ENCODE measurements at places on chromosomes 6 and 20.

GRCh38 chr6:131061041-131061750, 1.8 kb downstream of the EPB41L2 start:
- DNase-seq, result no peak
- H3K27ac ChIP-seq, result peak overlapping the region; percentile 4
- peak overlapping the region; percentile 98 for H3K4me3 ChIP-seq
- no peaks in the 10 kb centered on the region for H3K36me3 ChIP-seq

- DNase-seq, result no peak
- peaks cover 14% of the 10 kb centered on the region for H3K4me1 ChIP-seq
- no peak overlapping the region for H3K4me3 ChIP-seq
- no peak overlapping the region for H3K27ac ChIP-seq
- no peaks in the 10 kb centered on the region for H3K36me3 ChIP-seq
Observed at GRCh38 chr20:16283978-16284377, 289.3 kb downstream of the KIF16B start.

DNA sequence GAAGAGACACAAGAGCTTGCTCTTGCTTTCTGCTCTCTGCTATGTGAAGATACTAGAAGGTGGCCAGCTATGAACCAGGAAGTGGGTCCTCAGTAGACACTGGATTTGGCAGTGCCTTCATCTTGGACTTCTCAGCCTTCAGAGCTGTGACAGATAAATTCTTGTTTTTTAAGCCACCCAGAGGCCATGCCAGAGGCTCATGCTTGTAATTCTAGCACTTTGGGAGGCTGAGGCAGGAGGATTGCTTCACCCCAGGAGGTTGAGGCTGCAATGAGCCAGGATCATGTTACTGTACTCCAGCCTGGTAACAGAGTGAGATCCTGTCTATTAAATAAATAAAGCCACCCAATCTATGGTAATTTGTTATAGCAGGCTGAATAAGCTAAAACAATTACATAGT, 185.5 kb upstream of the SALL4 start:
- H3K36me3 ChIP-seq, result no peaks in the 10 kb centered on the region
- no peak overlapping the region for H3K27ac ChIP-seq
- no peaks in the 10 kb centered on the region for H3K4me1 ChIP-seq
- H3K4me3 ChIP-seq, result no peak overlapping the region
- H3K27me3 ChIP-seq, result no peaks in the 10 kb centered on the region

DNA sequence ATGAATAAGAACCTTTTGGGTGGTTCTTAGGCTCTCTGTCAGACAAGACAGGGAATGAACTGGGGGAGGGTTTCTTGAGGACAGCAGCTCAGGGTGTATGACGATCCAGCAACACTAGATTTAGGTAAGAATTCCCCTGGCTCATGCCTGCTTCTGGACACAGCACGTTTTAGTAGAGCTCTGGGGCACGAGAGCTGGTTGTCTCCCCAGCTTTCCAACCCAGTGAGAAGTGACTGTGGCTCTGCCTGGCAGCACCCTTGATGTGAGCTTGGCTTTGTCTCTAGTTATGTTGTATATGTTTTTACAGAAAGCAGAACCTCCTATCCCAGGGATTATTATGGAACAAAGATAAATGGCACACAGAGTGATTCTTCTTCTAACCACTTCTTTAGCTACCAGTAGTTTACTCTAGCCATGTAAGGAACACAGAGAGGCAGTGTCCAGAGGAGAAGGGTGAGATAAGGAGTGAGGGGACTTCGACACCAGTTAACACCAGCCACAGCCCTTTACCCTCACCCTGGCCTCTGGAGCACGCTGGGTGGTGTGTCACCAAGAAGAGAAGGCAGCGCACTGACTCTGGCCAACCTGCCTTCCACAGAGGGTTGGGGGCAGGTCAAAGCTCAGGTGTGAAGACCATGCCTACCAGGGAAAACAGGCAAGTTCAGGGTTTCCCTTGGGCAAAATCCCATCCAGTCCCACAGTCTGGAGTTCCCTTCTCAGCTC, 3.9 kb downstream of the APOBEC2 start:
- H3K4me3 ChIP-seq, result no peak overlapping the region
- no peak for DNase-seq
- no peaks in the 10 kb centered on the region for H3K4me1 ChIP-seq
- no peak overlapping the region for H3K27ac ChIP-seq
- H3K36me3 ChIP-seq, result no peaks in the 10 kb centered on the region

- no peak for DNase-seq
- H3K36me3 ChIP-seq, result no peaks in the 10 kb centered on the region
- H3K27me3 ChIP-seq, result no peaks in the 10 kb centered on the region
- H3K4me1 ChIP-seq, result no peaks in the 10 kb centered on the region
- no peak overlapping the region for H3K4me3 ChIP-seq
Observed at GRCh38 chr20:19098806-19099578, 113.5 kb upstream of the SLC24A3 start.

GRCh38 chr20:52303281-52303950, 111.8 kb upstream of the ZFP64 start:
- no peaks in the 10 kb centered on the region for H3K27me3 ChIP-seq
- H3K27ac ChIP-seq, result no peak overlapping the region
- no peak for DNase-seq
- H3K36me3 ChIP-seq, result no peaks in the 10 kb centered on the region

- H3K36me3 ChIP-seq, result no peaks in the 10 kb centered on the region
- no peak for DNase-seq
- no peaks in the 10 kb centered on the region for H3K27me3 ChIP-seq
- no peak overlapping the region for H3K4me3 ChIP-seq
Observed at GRCh38 chr6:133855991-133856370, 32.9 kb upstream of the TCF21 start.

DNA sequence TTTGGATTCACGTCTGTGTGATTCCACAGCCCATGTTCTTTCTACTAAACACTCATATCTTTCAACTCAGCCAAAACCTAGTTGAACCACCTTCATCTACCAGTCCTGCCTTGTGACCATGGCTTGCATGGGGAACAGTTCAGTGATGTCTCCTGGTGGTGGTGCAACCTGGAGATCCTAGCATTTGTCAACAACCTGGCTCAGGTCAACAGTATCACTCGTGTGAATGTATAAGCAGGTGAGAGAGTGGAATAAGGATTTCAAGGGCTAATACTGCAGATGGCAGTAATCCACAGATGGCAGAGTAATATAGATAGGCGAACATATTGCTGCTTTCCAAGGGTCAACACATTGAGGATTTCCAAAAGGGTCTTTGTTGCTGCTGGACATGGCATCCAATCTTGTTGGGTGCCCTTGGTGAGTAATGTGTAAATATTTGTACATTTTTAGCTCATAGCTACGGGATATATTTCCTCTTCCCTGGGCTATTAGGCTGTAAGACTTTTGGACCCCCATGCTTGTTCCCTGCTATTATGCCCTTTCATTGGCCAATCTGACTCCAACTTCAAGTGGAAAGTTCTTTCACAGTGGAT, 13.4 kb downstream of the PBOV1 start:
- H3K27ac ChIP-seq, result no peak overlapping the region
- H3K4me3 ChIP-seq, result no peak overlapping the region
- H3K36me3 ChIP-seq, result no peaks in the 10 kb centered on the region
- H3K27me3 ChIP-seq, result no peaks in the 10 kb centered on the region
- H3K4me1 ChIP-seq, result no peaks in the 10 kb centered on the region

DNA sequence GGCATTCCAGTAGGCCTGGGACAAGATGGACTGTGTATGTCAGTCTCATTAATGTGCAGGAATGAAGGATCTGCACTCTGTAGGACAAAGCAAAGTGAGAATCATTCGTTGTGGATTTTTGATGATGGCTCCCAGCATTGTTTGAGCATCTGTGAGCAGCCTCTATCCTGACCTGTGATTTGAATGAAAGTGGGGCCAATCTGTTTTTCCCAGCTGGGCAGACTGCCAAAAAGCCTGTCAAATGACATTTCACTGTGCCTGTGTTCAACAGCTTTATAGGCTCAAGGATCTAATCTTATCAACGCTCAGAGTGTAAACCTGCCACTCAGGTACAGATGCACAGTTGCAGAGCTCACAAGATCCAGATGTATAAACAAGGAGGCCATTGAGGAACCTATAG, 86.7 kb upstream of the SYNDIG1 start:
- peaks cover 5% of the 10 kb centered on the region for H3K4me1 ChIP-seq
- H3K36me3 ChIP-seq, result no peaks in the 10 kb centered on the region
- no peak overlapping the region for H3K4me3 ChIP-seq
- DNase-seq, result no peak
- no peak overlapping the region for H3K27ac ChIP-seq
- no peaks in the 10 kb centered on the region for H3K27me3 ChIP-seq

DNA sequence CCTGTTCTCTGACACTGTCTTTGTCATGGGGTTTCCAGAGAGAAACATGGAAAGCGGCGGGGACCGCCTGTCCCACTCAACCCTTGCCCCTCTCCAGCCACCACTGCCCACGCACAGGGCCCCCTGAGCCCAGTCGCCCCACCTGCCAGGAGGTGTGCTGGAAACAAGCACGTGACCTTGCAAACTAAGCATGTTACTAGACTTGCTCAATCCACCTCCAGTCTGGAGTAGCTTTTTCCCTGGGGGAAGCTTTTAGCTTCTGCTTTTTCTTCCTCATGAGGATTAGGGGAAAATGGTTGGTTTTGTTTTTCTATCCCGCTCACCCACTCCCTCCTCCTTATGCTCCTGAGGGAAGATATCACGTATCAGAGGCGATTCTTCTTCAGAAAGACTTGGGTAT, 105.7 kb downstream of the PLEKHG1 start:
- no peaks in the 10 kb centered on the region for H3K27me3 ChIP-seq
- no peaks in the 10 kb centered on the region for H3K36me3 ChIP-seq
- H3K4me3 ChIP-seq, result no peak overlapping the region
- H3K4me1 ChIP-seq, result no peaks in the 10 kb centered on the region

DNA sequence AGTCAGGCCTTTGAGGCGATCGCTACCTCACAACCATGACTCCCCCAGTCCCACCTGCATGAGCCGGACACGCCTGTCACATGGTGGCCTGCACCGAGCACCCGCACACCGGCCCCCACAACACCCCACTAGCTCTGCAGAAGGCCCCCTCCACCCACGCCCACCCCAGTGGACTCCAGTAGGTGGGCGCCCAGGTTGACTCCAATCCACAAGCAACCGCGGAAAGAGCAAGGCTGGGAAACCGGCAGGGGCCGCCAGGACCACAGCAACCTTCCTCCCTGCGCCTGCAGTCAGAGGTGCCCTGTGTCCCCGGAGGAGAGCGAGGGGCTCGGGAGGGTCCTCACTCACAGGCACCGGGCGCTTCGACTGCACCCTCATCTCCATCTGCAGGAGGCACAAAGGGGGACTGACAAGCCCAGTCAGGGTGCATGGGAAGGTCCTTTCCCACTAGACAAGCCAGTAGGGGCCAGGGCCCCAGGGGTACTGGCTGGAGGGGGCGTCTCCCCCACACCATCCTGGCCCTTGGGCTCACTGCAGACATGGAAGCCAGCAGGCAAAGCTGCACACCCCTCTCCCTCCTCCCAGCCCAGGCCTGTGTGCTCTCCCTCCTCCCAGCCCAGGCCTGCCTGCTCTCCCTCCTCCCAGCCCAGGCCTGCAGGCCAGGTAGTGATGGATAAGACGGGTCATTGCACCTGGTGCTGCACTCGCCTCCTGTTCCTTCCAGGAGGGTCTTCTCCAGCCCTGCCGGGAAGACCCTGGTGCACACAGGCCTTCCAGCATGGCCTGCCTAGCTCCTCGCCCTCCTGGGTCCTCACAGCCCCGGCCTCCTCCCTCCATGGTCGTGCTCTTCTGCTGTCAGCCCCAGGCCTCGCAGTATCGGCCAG, 137.2 kb downstream of the DLL1 start:
- H3K36me3 ChIP-seq, result no peaks in the 10 kb centered on the region
- no peak for DNase-seq
- H3K27me3 ChIP-seq, result no peaks in the 10 kb centered on the region
- no peak overlapping the region for H3K27ac ChIP-seq
- no peak overlapping the region for H3K4me3 ChIP-seq

- H3K4me1 ChIP-seq, result peaks cover 16% of the 10 kb centered on the region
- H3K27ac ChIP-seq, result peak overlapping the region; percentile 8
- H3K36me3 ChIP-seq, result no peaks in the 10 kb centered on the region
- peak; percentile 74 for DNase-seq
- no peak overlapping the region for H3K4me3 ChIP-seq
Observed at GRCh38 chr6:39882531-39882899, 51.7 kb downstream of the MOCS1 start.

- H3K27ac ChIP-seq, result no peak overlapping the region
- H3K4me3 ChIP-seq, result no peak overlapping the region
- H3K4me1 ChIP-seq, result peaks cover 12% of the 10 kb centered on the region
Observed at GRCh38 chr6:56727097-56727850, 84.6 kb upstream of the DST start.

- no peaks in the 10 kb centered on the region for H3K36me3 ChIP-seq
- H3K27ac ChIP-seq, result no peak overlapping the region
- H3K4me3 ChIP-seq, result no peak overlapping the region
- no peak for DNase-seq
- no peaks in the 10 kb centered on the region for H3K4me1 ChIP-seq
Observed at GRCh38 chr6:27829453-27830211, 82.6 kb downstream of the OR2B2 start.

DNA sequence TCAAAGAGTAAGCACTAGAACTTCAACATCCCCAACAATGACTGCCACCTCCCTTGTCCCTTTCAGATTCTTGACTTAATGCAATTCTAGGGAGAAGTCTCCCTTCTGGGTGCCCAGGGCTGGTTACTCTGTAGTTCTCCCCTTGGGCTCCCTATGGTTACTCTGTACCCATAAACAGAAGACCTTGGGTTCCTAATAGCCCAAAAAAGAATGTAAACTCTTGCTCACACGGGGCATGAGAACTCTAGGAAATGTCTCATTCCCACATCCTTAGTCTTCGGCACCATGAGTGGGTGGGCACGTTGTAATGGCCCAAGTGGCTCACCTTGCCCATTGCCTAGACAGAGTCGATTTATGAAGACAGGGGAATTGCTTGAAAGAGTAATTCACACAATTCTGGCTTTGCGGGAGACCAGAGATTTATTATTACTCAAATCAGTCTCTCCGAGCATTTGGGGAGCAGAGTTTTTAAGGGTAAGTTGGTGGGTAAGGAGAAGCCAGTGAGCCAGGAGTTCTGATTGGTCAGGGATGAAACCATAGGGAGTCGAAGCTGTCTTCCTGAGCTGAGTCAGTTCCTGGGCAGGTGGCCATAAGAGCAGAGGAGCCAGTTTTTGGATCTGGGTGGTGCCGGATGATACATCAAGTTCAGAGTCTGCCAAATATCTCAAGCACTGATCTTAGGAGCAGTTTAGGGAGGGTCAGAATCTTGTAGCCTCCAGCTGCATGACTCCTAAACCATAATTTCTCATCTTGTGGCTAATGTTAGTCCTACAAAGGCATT, 61.2 kb upstream of the SIRPG start:
- no peak for DNase-seq
- no peaks in the 10 kb centered on the region for H3K36me3 ChIP-seq
- H3K27me3 ChIP-seq, result no peaks in the 10 kb centered on the region

DNA sequence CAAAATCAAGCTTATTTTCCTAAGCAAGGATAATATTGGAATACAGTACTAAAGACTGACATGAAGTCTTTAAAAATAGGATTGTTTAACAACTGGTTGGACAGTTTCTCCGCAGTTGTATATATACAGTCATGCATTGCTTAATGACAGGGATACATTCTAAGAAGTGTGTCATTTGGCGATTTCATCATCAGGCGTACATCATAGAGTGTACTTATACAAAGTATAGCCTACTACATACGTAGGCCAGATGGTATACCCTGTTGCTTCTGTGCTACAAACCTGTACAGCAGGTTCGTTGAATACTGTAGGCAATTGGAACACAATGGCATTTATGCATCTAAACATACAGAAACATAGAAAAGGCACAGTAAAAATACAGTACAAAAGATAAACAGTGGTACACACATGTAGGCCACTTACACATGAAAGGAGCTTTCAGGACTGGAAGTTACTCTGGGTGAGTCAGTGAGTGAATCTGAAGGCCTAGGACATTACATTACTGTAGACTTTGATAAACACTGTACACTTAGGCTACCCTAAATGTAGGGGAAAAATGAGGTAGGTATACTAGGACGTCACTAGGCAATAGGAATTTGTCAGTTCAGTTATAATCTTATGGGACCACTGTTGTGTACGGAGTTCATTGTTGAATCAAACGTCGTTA, 20.1 kb downstream of the HECA start:
- H3K27me3 ChIP-seq, result no peaks in the 10 kb centered on the region
- H3K36me3 ChIP-seq, result no peaks in the 10 kb centered on the region
- H3K4me1 ChIP-seq, result peaks cover 2% of the 10 kb centered on the region

Measured in ovary (tissue), 10 donors.